ENCODE measurements at places on chromosomes 1 and 21. TPM values are rescaled to one million over a fixed set of nuclear protein-coding genes. Genes with fewer than 3 reads are reported as not detected.

DNA sequence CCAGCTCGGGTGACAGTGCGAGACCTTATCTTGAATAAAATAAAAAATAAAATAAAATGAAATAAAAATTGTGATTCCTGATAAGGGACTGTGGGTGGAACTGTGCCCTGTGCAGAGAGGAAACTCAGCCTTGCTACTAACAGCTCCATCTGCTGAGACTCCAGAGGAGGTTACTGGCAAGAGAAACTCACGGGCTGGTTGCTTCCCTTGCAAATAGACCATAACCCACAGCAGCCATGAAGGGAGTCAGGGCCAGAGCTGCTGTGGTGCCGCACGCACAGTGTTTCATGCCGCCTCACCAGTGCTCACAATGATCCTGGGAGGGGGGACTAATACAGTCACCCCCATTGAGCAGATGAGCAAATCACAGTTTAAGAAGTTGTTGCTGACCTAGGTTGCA, 13.7 kb downstream of the ZBTB17 start:
- no peak for DNase-seq

- no peak for DNase-seq
Measured at GRCh38 chr1:230120921-230121381, 53.9 kb downstream of the GALNT2 start.

- no peak for DNase-seq
Measured at GRCh38 chr1:91754348-91754747, 131.6 kb downstream of the TGFBR3 start.

GRCh38 chr1:25774921-25775771, 24.8 kb upstream of the SELENON start:
- no peak for DNase-seq

DNA sequence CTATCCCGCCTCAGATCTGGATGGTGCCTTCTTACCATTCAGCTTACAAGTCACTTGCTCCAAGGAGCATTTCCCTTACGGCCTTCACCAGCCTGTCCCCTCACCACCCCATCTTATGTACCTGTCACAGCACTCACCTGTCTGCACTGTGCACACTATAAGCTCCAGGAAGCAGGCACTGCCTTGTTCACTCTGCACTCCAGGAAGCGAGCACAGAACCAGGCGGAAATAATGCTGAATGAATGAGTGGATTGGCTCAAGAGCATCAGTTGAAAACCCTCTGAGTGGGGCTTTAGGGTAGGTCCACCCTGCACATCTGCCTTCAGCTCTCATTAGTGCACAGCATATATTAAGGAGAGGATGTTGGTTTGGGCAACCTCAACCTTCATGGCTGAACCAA, 8.9 kb upstream of the RYR2 start:
- DNase-seq = no peak

DNA sequence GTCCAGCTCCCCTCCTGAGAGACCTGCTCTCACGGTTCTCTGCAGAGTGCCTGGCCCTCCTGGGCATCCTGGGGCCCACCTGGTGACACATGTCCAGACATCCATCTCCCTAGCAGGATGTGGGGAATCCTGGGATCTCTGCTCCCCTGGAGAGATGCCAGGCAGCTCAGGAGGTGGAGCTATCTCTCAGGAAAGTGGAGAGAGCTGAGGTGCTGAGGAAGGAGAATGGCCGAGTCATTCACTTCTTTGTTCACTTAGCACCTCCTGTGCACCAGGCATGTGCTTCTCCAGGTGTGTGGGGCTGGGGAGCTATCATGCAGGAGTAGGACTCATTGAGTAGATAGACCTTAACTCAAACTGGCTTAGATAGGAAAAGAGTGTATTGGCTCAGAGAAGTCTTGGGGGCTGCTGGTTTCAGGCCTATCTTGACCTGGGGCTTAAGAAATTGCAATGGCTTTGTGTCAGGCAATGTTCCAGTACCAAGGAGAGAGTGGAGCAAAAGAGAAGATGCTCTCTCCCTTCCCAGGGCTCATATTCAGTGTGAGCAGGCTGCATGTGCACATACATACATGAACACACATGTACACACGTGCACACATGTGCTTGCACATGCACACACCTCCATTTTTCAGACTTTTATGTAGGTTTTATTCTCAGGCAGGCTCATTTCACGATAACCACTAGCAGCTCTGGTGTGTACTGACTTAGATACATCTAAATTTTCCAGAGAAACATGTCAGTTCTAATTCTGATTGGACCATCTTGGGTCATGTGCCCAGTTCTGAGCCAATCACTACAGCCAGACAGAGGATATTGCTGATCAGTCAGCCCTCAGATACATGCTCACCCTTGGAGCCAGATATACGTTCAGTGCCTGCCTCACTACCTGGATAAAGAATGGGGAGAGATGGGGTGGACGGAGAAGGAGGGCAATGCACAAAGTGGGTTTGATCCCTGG, 437.6 kb downstream of the PTPRU start:
- no peak for DNase-seq

DNA sequence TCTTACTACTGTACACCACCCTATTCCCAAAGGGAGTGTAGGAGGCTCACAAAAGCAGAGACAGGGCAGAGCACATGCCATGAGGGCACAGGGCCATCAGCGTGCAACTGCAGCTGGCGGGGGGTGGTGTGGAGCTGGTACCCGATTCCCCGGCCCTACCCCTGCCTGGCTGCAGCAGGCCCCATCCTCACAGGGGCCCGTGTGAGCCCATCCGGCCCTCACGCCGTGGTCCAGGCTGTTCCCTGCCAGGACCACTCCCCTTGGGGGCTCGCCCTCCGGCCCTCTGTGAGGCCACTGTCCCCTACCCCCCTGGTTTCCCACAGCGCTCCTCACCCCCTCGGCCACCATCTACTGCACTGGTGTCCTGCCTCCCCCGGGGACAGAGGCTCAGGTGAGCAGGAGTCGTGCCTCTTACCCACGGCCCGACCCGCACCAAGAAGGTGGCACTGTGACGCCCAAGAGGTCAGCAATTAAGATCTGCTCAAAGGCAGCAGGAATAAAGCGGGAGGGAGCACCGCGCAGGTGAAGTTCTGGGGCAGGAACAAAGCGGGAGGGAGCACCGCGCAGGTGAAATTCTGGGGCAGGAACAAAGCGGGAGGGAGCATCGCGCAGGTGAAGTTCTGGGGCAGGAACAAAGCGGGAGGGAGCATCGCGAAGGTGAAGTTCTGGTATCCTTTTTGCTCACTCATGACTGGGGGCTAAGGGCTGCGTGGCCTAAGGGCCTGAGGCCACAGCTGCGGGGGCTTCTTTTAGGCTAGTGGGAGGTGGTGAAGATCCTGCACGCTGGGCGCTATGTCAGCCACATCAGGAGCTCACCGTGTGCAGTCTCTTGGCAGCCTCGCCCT, 3.9 kb downstream of the POFUT2 start:
- no peak for DNase-seq

- peak; percentile 41 for DNase-seq
Measured at GRCh38 chr1:29984862-29985605, 738.4 kb downstream of the MATN1 start.

DNA sequence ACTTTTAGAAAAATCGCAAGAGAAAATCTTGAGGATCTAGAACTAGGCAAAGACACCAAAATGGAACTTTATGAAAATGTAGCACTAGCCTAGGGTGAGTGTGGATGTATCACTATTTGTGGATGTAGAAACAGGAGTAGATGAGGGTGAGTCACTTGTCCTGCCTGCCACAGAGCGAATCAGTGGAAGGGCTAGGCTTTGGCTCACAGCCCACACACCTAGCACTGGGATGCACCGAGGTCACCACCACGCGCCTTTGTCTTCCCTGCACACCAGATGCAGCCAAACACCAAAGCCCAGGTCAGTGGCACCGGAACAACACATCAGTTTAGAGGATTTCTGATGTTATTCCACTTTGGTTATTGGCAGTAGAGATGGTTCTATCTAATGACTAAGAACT, 38.2 kb downstream of the PKNOX1 start:
- DNase-seq = no peak

GRCh38 chr1:189211742-189212141, 1265.9 kb downstream of the BRINP3 start:
- no peak for DNase-seq

DNA sequence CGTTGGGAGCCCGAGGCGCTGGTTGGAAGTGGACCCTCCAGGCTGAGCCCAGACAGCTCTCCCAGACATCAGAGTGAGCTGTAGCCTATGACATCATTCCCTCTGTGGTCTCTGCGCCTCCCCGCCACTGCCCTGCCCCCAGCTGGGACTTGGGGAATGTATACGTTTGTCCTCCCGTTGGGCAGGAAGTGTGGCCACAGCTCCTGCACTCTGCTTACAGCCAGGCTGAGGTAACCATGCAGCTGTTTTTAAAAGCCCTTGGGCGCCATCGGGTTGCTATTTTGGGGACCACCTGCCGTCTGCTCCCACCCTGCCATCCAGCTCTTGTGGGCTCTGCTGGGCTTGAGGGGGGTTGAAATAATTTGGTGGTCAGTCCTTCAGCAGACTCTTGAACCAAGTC, 7.8 kb downstream of the VASH2 start:
- no peak for DNase-seq

DNA sequence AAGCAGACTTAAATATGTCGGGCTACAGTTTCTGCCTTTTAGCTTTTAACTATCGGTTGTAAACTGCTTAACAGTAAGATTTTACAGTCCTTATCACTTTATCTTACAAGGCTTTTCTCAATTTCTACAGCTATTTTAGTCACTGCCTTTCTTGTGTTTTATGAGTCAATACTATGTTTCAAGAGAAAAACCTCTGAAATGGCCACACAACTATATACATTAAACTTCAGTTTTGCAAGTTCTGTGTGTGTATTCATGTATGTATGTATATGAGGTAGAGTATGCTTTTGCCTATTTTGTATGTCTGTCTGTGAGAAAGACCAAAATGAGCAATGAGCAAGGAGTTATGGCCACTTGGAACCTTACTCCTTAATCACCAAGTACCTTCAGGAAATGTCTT, 169.8 kb downstream of the SYT2 start:
- DNase-seq = no peak

- no peak for DNase-seq
Measured at GRCh38 chr1:193115629-193116227, 6.1 kb upstream of the CDC73 start.

DNA sequence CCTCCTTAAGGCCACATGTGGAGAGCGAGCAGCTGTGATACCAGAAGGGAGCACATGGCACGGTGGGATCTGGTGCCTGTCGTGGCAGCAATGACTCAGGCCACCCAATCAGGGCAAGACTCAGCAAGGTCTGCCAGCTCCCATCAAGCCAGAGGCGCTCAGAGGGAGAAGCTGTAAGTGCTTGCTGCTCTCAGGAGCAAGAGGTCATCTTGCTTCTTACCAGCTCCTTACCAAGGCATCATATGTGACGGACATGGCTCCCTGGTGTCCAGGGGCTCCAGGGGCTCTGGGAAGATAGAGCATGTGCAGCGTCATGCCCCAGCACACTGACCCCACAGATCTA, 72.9 kb downstream of the ITPKB start:
- DNase-seq = no peak

DNA sequence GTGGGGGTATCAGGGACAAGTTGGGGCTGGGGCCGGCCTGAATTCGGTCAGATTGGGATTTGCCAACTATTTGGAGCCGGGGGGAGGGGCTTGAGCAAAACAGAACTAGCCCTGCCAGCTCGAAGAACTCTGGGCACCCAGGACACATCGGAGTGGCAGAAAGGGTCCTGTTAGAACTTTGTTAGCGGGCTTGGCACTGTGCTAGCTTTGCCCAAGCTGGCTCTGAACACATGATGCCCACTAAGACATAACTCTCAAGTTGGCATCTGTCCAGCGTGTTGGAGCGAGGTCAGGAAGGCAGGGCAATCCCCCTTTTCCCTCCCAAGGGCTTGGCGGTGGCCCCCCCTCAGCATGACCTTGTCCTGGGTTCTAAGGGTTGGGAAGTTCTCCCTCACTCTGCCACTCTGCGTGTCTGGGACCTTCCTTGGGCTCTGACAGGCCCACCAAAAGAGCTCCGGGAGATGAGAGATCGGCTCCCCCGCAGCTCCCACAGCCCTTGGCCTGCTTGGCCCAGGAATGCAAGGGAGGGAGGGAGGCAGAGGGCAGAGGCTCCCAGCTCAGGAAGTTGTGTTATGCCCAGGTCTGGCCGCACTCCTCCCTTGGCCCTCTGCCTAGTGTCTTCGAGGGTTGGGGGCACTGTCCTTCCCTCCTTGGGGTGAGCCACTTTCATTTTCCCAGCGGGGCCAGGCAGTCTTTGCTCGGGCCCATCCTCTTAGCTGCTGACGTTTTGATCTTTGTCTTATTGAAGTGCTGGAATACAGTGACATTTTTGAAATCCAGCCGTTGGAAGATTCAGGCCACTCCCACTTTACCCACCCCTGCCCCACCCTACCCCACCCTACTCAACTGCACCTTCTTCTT, 1.2 kb downstream of the LMNA start:
- DNase-seq = peak; percentile 83

DNA sequence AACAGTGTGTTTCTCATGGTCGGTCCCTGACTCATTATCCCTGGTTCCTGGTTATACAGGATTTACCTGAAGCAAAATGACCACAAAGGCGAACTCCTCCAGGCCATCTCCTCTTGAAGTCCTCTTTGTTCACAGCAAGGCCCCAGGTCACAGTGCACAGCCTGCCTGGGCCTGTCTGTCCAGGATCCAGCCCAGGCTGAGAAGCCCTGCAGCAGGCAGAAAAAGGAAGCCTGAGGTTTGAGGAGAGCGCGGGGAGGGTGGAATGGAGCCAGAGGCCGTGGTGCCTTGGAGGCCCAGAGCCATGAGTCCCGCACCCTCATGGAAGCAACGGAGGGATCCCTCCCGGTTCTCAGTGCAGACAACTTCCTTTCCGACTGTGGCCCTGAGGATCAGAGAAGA, 136.8 kb upstream of the IRF2BP2 start:
- DNase-seq = no peak

- no peak for DNase-seq
Measured at GRCh38 chr1:152190589-152190988, 31.6 kb upstream of the RPTN start.

Gene NR1I3
- 3.2 TPM for polyA plus RNA-seq

Gene GPR3
- polyA plus RNA-seq = 1.1 TPM

Gene ITGB2
- polyA plus RNA-seq = 16.9 TPM

Gene GJC2
- polyA plus RNA-seq = 0.59 TPM

Gene BNIPL
- polyA plus RNA-seq = 1.9 TPM

Gene THEM5
- 1.2 TPM for polyA plus RNA-seq

Gene SMCP
- polyA plus RNA-seq = not detected

Gene CCT3
- polyA plus RNA-seq = 392 TPM

Data from renal pelvis (tissue), 12 donors.